B cell (primary cell): ENCODE measurements at places on chromosomes 6 and 20. TPM values are rescaled to one million over a fixed set of nuclear protein-coding genes. Genes with fewer than 3 reads are reported as not detected.

- H3K4me1 ChIP-seq: no peaks in the 10 kb centered on the region
- H3K27ac ChIP-seq: no peak overlapping the region
- no peaks in the 10 kb centered on the region for H3K27me3 ChIP-seq
- H3K36me3 ChIP-seq: no peaks in the 10 kb centered on the region
- no peak overlapping the region for H3K4me3 ChIP-seq
- DNase-seq: no peak
Measured at GRCh38 chr6:80211286-80211685, 104.8 kb downstream of the BCKDHB start.

DNA sequence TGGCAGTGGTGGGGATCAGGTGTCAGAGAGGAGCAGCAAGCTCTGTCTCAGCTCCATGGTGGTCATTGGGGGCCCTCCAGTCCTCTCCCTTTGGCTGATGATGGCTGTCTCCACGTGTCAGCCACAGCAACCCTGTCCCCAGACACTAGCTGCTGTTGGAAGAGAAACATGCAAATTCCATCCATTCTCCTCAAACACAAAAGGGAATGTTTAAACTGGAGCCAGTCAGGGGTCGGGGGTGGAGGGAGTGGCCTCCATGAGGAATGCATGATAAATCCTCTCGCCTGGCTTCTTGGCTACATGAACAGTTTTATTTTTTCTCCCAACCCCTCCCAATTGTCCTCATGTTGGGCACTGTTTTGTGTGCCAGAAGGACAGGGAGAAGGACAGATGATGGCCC is 86.4 kb downstream of the EDN3 start:
- no peaks in the 10 kb centered on the region for H3K36me3 ChIP-seq
- H3K27ac ChIP-seq: no peak overlapping the region
- H3K27me3 ChIP-seq: no peaks in the 10 kb centered on the region
- no peaks in the 10 kb centered on the region for H3K4me1 ChIP-seq
- DNase-seq: no peak
- H3K4me3 ChIP-seq: no peak overlapping the region

DNA sequence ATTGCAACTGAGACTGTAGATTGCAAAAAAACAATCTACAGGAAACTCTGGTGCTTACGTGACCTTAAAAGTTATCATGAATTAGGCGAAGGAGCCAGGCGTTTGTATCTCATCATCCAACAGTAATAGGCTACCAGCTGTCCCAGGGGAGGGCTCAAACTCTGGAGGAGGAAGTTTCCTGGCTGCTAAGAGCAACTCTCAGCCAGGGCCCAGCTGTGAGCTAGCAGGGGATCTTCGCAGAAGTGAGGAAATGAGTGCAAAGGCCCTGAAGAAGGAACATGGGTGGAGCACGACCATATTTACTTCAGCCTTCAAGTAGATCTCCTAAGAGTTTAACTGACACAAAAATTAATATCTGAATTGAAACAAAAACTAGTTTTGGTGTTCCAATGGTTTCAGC is 686.9 kb upstream of the MAP3K7 start:
- DNase-seq: no peak
- H3K4me1 ChIP-seq: no peaks in the 10 kb centered on the region
- H3K36me3 ChIP-seq: no peaks in the 10 kb centered on the region
- H3K4me3 ChIP-seq: no peak overlapping the region
- H3K27me3 ChIP-seq: no peaks in the 10 kb centered on the region
- H3K27ac ChIP-seq: no peak overlapping the region

DNA sequence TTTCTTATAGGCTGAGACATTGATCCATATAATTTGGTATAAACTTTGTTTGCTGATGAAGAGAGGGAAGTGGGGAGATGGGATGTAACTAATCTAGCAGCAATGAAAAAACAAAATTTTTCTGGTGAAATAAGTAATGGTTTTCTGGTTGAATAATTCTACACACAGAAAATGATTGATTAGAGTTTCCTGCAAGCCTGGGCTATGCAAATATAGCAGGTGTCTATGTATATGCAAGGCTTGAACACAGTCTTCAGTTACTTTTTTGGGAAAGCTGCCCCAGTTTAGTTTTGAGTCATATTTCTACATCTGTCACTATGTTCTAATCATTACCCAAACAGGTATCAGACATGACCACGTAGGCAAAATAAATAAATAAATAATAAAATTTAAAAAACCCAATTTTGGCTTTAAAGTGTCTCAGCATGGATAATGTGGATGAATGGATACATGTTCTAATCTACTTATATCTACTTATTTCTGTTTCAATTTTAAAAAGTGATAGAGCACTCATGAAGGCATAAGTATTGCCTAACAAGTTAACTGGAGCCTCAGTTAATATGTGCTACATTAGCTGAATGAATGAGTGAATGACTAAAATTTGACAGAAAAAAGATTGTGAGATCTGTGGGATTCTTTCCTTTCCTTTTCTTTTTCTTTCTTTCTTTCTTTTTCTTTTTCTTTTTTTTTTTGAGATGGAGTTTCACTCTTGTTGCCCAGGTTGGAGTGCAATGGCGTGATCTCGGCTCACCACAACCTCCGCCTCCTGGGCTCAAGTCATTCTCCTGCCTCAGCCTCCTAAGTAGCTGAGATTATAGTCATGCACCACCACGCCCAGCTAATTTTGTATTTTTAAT is 37.2 kb upstream of the TFB1M start:
- H3K4me1 ChIP-seq: peaks cover 14% of the 10 kb centered on the region
- H3K27me3 ChIP-seq: no peaks in the 10 kb centered on the region
- DNase-seq: no peak
- H3K27ac ChIP-seq: no peak overlapping the region

GRCh38 chr20:62215991-62216635 is 4.0 kb downstream of the HRH3 start:
- no peak overlapping the region for H3K4me3 ChIP-seq
- H3K36me3 ChIP-seq: no peaks in the 10 kb centered on the region
- H3K27ac ChIP-seq: no peak overlapping the region
- peaks cover 12% of the 10 kb centered on the region for H3K4me1 ChIP-seq
- peaks cover 33% of the 10 kb centered on the region for H3K27me3 ChIP-seq
- no peak for DNase-seq

GRCh38 chr20:16063881-16064280 is 509.4 kb downstream of the KIF16B start:
- peaks cover 11% of the 10 kb centered on the region for H3K4me1 ChIP-seq
- no peak overlapping the region for H3K27ac ChIP-seq
- H3K4me3 ChIP-seq: no peak overlapping the region
- no peaks in the 10 kb centered on the region for H3K27me3 ChIP-seq
- DNase-seq: no peak

GRCh38 chr6:115551527-115551926 is 509.2 kb downstream of the FRK start:
- H3K27ac ChIP-seq: no peak overlapping the region
- no peaks in the 10 kb centered on the region for H3K36me3 ChIP-seq
- H3K4me3 ChIP-seq: no peak overlapping the region
- no peaks in the 10 kb centered on the region for H3K4me1 ChIP-seq
- DNase-seq: no peak
- no peaks in the 10 kb centered on the region for H3K27me3 ChIP-seq

DNA sequence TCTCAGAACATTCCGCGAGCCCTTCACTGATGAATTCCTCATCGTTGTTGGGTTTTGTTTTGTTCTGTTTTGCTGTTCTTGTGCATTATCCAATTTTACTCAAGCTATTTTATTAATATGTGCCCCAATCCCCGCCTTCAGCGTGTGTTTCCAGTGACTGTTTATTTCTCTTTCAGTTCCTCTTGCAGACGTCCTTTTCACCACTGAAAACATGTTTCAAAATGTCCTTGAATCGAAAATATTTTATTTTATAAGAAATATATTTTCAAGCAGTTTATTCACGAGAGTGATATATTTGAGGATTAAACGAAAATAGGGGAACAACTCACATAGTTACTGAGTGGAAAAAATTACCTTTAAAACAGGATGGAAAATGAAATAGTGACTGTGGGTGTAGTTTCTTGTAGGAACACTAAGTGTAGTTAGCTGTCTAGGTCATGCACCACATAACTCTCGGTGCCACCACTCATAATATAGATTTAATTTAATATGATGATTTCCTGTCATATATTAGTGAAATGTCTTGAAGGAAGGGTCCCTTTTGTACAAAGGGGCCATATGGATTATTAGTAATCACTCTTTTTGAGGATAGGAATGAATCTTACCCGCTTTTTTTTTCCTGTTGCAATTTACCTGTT is 45.3 kb upstream of the HDDC2 start:
- H3K27me3 ChIP-seq: no peaks in the 10 kb centered on the region
- H3K4me3 ChIP-seq: peak overlapping the region; percentile 42
- H3K4me1 ChIP-seq: peaks cover 21% of the 10 kb centered on the region
- peak overlapping the region; percentile 81 for H3K27ac ChIP-seq

- no peak for DNase-seq
- peak within 1 kb of the TSS; percentile 80 for H3K4me3 ChIP-seq
- peaks cover 13% of the 10 kb centered on the region for H3K4me1 ChIP-seq
- H3K27me3 ChIP-seq: no peaks in the 10 kb centered on the region
- peak within 1 kb of the TSS; percentile 89 for H3K27ac ChIP-seq
Measured at GRCh38 chr6:16760516-16761470, at the start of gene ATXN1. Gene ATXN1, minus strand, starts transcription at chr6:16761460.

DNA sequence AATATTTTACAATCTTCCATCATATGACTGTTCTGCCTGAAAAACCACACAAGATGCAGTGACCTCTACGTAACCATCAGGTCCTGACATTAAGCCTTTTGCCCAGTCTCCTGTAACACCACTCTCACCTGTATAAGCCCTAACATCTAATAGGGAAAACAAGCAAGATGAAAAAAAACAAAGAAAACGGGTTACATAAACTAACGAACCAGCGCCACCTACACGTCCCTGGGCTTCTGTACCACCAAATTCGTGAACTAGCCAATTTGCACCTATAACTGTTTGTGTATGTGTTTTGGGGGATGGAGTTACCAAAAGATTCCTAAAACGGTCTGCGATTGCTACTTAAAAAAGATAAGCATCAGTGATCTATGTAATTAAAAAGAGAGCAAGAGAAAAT is 70.2 kb downstream of the BLOC1S5 start:
- no peaks in the 10 kb centered on the region for H3K36me3 ChIP-seq
- H3K27me3 ChIP-seq: no peaks in the 10 kb centered on the region
- H3K4me3 ChIP-seq: no peak overlapping the region
- no peak overlapping the region for H3K27ac ChIP-seq

GRCh38 chr20:20480689-20481088 is 112.8 kb downstream of the INSM1 start:
- no peaks in the 10 kb centered on the region for H3K4me1 ChIP-seq
- no peak overlapping the region for H3K27ac ChIP-seq
- H3K27me3 ChIP-seq: no peaks in the 10 kb centered on the region
- DNase-seq: no peak
- no peaks in the 10 kb centered on the region for H3K36me3 ChIP-seq
- H3K4me3 ChIP-seq: no peak overlapping the region

GRCh38 chr6:65538644-65539043 is 168.4 kb downstream of the EYS start:
- H3K4me3 ChIP-seq: no peak overlapping the region
- no peak overlapping the region for H3K27ac ChIP-seq
- no peak for DNase-seq
- no peaks in the 10 kb centered on the region for H3K4me1 ChIP-seq

GRCh38 chr20:40522405-40522804 is 166.6 kb downstream of the MAFB start:
- H3K36me3 ChIP-seq: no peaks in the 10 kb centered on the region
- H3K4me3 ChIP-seq: no peak overlapping the region
- H3K27me3 ChIP-seq: no peaks in the 10 kb centered on the region
- no peaks in the 10 kb centered on the region for H3K4me1 ChIP-seq
- H3K27ac ChIP-seq: no peak overlapping the region

The CRYBG1 gene
- 47.0 and 47.2 TPM in 2 replicates for total RNA-seq
